ENCODE measurements at places on chromosomes 13 and 19.

GRCh38 chr13:110151462-110151861 is 155.5 kb downstream of the COL4A1 start:
- DNase-seq: no peak

DNA sequence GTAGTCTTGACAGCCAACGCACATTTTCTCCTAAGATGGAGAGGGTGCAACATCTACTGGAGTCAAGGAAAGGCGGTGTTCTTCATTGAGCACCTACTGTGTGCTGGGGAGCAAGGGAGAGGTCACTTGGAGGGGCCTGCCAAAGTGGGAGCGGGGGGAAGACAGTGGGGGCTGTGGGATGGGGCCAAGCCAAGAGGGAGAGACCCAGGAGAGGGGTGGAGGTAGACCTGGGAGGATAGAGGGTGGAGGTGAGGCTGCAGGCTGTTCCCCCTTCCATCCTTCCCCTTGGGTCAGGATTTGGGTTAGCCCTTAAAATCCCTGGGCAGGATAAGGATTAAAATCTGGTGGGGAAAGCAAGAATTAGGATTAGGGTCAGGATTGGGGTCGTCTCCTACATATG is 1.7 kb upstream of the PLPP2 start:
- DNase-seq: no peak

DNA sequence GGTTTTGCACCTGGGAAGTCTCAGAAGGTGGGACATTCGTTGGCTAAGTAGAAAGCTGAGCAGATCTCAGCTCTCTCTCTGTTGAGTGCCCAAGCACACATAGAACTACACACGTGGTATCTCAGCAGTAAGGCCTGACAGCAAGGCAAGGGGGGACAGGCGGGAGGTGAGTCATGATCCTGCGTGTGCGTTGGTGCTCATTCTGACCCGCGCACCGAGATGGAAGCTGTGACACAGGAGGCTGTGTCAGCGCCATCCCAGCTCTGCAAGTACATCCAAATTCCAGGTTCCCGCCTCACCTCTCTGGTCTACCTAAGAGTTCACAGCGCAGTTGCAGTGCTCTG is 135.7 kb downstream of the USP12 start:
- DNase-seq: no peak

- DNase-seq: no peak
These were observed 1358.5 kb upstream of the PCDH9 start for GRCh38 chr13:68588623-68589022.

GRCh38 chr19:10769533-10770491 is 51.9 kb downstream of the DNM2 start:
- no peak for DNase-seq

All from stimulated activated CD4-positive, alpha-beta T cell treated with anti-CD3 and anti-CD28 coated beads, TNF-alpha, amount 100 ng/mL, for 4 hours (primary cell).